Left colon (tissue), 2 donors: ENCODE measurements at places on chromosomes 1 and 21. TPM values are rescaled to one million over a fixed set of nuclear protein-coding genes. Genes with fewer than 3 reads are reported as not detected.

DNA sequence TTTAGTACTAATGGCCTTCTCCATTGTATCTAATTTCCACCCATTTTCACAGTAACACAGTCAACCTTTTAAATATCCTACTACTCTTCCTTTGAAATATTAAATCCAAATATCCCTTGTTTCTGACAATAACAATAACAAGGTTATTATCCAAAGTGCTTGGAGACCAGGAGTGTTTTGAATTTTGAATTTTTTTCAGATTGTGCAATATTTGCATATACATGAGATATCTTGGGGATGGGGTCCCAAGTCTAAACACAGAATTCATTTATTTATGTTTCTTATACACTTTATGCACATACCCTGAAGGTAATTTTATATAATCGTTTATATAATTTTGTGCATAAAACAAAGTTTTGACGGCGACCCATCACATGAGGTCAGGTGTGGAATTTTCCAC, 17.5 kb downstream of the DMAP1 start:
- DNase-seq: no peak

DNA sequence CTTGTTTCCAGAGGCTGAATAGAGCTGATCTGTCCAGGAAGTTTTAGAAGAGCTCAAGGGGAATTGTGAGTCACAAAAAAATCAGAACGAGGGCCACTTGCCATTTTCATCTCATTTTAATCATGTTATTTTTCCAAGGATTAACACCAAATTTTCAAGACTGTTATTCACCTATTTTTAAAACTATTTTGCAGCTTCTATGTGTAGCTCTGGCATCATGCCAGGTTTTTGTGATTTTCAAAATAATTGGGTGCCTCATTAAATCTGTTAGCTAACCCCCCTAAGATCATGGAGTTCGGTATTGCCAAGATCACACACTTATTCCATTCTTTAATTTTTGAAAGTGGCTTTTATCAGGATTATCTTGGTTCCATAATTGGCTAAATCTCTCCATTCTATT, 90.9 kb downstream of the RGS7 start:
- DNase-seq: no peak

- no peak for DNase-seq
Measured at GRCh38 chr1:118504867-118505266, 319.8 kb upstream of the SPAG17 start.

GRCh38 chr1:9809100-9809510, 14.7 kb downstream of the CLSTN1 start:
- DNase-seq: no peak

GRCh38 chr21:29340228-29340627, 41.5 kb downstream of the BACH1 start:
- no peak for DNase-seq

DNA sequence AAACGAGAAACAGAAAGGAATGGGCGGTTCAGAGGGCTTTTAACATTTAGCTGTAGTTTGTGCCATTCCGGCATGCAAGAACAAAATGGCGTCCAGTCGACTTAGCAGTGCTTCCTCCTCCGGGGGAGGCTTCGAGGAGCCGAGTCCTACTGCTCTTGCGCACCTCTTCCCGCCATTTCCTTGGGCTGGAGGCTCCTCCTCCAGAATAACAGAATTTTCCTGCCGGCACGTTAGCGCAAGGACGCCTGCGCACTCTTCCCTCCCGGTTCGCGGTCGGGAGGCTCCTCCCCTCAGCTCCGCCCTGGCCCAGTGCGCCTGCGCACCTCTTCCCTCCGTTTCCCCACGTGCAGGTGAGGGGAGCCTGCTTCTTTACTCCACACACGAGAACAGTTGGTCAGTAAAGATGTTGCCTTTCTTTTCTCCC, 1.0 kb downstream of the DMRTB1 start:
- no peak for DNase-seq

DNA sequence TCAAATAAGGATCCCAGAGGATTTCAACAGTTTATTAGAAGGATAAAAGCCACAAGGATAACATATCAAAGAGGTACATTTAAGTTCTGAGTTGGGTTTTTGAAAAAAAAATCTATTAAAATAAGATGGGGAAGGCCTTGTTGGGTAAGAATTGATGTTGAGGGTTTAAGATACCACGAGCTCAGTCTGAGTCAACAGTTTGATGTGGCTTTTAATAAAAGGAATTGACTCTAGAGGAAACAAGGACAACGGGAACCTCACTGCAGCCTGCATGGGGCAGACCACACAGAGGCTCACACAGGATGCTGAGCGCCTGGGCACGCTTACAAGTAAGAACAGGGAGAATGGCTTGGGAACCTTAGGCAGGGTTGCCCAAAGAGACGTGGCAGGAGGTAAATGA, 107.5 kb downstream of the TIAM1 start:
- no peak for DNase-seq

- DNase-seq: no peak
Measured at GRCh38 chr1:213387380-213388015, 336.5 kb downstream of the RPS6KC1 start.

DNA sequence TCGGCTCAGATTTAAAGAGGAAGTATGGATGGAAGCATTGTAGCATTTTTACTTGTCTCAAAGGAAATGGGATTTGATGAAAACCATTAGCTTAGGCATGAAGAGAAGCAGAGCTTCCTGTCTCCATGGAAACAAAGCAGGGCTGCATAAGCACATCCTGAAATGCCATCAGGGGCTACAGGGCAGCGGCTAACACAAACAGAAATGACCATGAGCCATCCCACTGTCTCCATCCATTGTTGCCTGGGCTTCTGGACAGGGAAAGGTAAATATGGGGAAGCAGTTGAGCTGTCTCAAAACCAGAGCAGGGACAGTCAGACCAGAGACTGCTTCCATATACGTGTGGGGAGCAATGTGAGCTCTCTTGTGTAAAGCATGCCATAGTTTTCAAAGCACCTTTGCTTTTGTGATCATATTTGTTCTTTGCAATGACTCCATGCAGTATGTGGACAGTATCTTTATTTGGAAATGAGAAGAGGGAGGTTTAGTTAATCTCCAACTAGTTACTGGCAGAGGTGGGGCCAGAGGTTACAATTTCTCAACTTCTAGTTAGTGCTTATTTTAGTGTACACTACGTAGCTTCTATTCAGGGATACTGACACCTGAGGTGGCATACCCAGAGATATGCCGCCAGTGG, 176.1 kb downstream of the CACNA1E start:
- no peak for DNase-seq

- no peak for DNase-seq
Measured at GRCh38 chr1:241518476-241519307, 863 bp downstream of the FH start.

DNA sequence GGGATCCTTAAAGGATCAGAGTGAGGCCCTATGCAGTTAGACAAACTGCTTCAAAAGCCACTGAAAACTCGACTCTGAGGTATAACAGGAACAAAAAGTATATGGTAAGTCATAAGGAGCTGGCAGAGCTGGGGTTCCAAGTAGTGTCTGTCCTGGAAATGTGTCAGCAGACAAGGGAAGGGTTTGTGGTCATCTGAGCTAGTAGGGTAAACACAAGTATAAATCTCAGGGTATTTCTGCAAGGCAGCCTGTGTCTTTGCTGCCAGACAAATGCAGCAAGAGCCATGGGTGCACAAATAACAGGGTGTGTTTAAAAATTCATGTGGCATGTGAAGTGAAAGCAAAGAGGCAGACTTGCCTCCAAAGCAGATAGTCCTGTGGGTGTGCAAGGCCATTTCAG, 759.0 kb upstream of the ADAMTS5 start:
- DNase-seq: no peak

- no peak for DNase-seq
Measured at GRCh38 chr1:210516697-210517459, 188.2 kb downstream of the HHAT start.

GRCh38 chr1:37763791-37764413, 1.0 kb downstream of the EPHA10 start:
- no peak for DNase-seq

DNA sequence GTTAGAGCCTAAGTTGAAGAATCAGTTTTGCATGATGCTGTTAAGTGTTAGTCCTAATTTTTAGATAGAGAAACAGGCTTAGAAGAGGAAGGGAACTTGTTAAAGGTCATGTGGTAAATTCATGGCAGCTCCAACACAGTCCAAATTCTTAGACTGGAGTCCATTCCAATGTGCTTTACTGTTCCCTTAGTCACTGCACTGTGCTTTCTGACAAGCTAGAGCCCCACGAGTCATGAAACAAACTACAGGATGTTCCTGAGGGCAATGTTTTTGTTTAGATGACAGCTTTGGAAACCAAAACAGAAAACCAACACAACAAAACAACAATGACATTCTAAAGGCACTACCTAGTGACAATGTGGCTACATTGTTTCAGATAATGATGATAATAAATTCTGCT, 23.1 kb upstream of the RGS4 start:
- no peak for DNase-seq

DNA sequence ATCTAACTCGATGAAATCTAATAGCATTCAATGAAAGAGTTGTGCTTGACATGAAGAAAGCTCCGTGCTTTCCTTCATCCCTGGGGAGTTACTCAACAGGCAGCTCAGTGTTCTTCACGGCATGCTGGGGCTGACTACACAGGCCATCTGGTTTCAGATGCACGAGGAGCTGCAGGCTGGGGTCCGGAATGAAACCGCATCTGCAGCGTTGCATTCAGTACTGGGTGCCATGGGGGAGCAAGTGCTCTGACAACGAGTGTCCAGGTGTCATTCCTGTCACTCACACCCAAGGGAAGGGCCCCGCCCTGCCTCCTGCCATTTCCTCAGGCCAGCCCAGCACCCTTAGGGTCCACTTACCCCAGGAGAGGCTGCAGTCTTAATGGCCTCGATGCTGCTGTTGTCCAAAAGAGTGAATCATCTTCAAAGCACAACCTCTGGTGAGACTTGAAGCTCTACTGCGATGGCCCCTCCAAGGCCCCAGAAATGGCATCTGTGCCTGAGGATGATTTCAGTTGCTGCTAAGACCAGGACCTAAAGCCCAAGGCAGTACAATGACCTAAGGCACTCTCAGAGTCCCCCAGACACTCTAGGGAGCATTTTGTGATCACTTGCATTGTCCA, 61.4 kb downstream of the STUM start:
- DNase-seq: no peak

SEC16B gene
- total RNA-seq: 4.8 TPM

ST6GALNAC3 gene
- total RNA-seq: 13.3 TPM

AIRE gene
- 0.18 TPM for total RNA-seq

IFNGR2 gene
- total RNA-seq: 71.9 TPM

NKAIN1 gene
- total RNA-seq: 0.20 TPM

CORT gene
- 0.52 TPM for total RNA-seq

MYCL gene
- total RNA-seq: 13.7 TPM

SDHB gene
- total RNA-seq: 185 TPM

KPRP gene
- not detected for total RNA-seq

STPG1 gene
- total RNA-seq: 17.6 TPM

ASTN1 gene
- 0.06 TPM for total RNA-seq

SPATA45 gene
- not detected for total RNA-seq

ADGRL2 gene
- total RNA-seq: 7.2 TPM

GPR25 gene
- 0.64 TPM for total RNA-seq

LENEP gene
- total RNA-seq: not detected
